Epithelial cell of umbilical artery (primary cell): ENCODE measurements at places on chromosomes 4 and X. TPM values are rescaled to one million over a fixed set of nuclear protein-coding genes. Genes with fewer than 3 reads are reported as not detected.

PDS5A gene
- 51.6 and 59.9 TPM in 2 replicates for total RNA-seq

PLAC8 gene
- total RNA-seq = under 0.01 TPM in 1 of 2 replicates, not detected in the other

TASL gene
- total RNA-seq = not detected in 2 replicates

ENPEP gene
- total RNA-seq = 0.30 TPM in 1 of 2 replicates, not detected in the other

ZCCHC12 gene
- under 0.01 TPM in 1 of 2 replicates, not detected in the other for total RNA-seq

GUCY1A1 gene
- 20.1 and 21.4 TPM in 2 replicates for total RNA-seq

TKTL1 gene
- total RNA-seq = not detected in 2 replicates

SGMS2 gene
- 86.9 and 98.7 TPM in 2 replicates for total RNA-seq

CENPI gene
- total RNA-seq = 26.0 and 32.4 TPM in 2 replicates

PRR32 gene
- not detected in 2 replicates for total RNA-seq

NDST3 gene
- not detected in 2 replicates for total RNA-seq

AADAT gene
- 0.76 and 1.6 TPM in 2 replicates for total RNA-seq

VEGFD gene
- total RNA-seq = 0.32 and 0.76 TPM in 2 replicates

SNCA gene
- 160 and 208 TPM in 2 replicates for total RNA-seq

MORC4 gene
- 12.0 and 17.3 TPM in 2 replicates for total RNA-seq

TMEM156 gene
- 0.61 and 1.9 TPM in 2 replicates for total RNA-seq

KDR gene
- 135 and 226 TPM in 2 replicates for total RNA-seq

ATP1B4 gene
- not detected in 2 replicates for total RNA-seq

AFM gene
- not detected in 2 replicates for total RNA-seq

KLHL13 gene
- 14.3 and 18.5 TPM in 2 replicates for total RNA-seq

SPANXB1 gene
- not detected in 2 replicates for total RNA-seq

PTTG2 gene
- not detected in 2 replicates for total RNA-seq

HSFX1 gene
- under 0.01 and 0.46 TPM in 2 replicates for total RNA-seq

HELT gene
- total RNA-seq = not detected in 2 replicates

SCARB2 gene
- 139 and 167 TPM in 2 replicates for total RNA-seq

LGI2 gene
- not detected in 2 replicates for total RNA-seq

FRMD7 gene
- total RNA-seq = not detected in 2 replicates

PGAM4 gene
- not detected in 2 replicates for total RNA-seq

DDX53 gene
- total RNA-seq = not detected in 2 replicates

ANKRD17 gene
- 38.0 and 47.1 TPM in 2 replicates for total RNA-seq

P2RY8 gene
- total RNA-seq = not detected in 2 replicates
